ENCODE measurements at places on chromosomes 5 and 9.

- DNase-seq = no peak
These were observed 29.1 kb upstream of the ANKRD31 start for GRCh38 chr5:75265731-75266130.

DNA sequence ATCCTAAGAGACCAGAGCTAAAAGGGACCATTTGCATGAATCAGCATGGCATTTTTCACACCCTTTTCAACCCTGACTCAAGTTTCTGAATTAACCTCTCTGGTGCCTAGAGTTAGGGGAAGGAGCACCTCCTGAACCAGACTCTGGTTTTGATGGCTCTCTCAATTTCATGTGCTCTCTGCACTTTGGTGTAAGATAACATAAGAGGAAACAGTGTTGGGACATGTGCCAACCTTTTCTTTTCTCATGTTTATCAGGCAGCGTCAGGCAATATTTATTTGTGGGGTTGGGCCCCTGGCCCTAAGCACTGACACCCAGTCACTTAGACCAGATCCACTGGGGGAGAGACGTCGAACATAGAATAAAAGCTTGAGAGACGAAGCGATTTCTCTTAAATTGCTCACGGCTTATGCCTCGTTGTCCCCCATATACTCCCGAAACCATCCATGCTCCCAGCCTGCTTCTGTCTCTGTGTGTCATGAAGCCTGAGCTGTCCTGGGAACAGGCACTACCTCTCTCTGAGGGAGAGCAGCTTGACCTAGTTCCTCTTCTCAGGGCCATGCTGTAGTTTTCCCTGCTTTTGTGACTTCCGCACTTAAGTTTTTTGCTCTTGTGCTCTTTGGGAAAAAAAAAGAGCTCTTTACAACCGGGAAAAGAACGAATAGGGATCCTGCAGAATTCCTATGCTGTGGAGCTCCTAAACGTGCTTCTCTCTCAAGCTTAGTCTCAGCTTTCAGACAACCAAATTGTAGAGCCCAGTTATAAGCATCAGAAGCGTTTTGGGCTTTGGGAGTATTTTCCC, 195.7 kb downstream of the NR3C1 start:
- no peak for DNase-seq

DNA sequence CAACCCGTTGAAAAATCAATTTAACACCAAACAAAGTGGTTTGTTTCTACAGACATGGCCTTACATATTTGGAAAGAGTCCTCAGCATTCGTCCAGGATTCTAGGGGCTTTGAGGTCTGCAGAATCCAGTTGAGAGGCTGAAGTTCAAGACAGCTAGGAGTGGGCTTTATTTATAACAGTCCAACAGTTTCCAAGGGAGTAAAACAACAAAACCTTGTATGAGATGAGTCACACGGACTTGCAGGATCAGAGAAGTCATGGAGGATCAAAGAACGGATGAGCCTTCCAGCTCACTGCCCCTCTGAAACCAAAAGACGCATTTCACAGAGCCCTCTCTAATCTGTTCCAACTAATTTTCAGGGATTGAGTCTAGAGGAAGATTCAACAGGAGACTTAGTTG, 11.1 kb upstream of the ESM1 start:
- DNase-seq = no peak

GRCh38 chr9:126797903-126798302, 6.9 kb upstream of the ZBTB43 start:
- no peak for DNase-seq

DNA sequence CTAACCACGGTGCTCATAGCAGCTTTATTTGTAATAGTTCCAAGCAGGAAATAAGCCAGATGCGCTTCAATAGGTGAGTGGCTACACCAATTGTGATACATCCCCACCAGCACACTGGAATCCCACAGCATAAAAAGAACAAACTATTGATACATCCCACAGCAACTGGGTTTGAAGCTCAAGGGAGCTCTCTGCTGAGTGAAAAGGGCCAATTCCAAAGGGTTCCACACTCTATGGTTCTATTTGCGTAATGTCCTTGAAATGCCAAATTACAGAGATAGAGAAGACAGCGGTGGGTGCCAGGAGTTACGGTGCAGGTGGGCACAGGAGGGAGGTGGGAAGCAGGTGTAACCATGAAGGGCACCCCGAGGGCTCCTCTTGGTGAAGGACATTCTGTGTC, 155.3 kb upstream of the PPP1R26 start:
- no peak for DNase-seq

DNA sequence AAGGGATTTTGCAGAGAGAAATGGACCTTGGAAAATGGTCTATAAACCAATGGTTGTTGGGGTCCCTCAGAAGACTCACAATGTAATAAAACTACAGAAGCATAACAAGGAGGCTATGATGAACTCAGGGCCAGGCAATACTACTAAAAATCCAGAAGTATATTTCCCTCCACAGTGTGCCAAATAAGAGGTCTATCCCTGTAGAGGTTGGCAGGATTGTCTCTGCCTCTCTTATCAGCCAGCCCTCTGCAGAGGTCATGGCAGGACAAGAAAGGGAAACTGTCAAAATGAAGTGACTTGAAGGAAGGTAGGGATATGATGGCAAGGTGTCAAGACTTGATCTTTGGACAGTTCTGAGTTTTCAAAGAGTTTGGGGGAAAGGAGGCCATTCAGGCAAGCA, 115.7 kb upstream of the NR5A1 start:
- DNase-seq = no peak

Data from stimulated activated CD4-positive, alpha-beta T cell treated with anti-CD3 and anti-CD28 coated beads, Interleukin-12 subunit alpha, Interleukin-12 subunit beta, amount 100 ng/mL, for 24 hours (primary cell).